ENCODE measurements at places on chromosomes 4 and X. TPM values are rescaled to one million over a fixed set of nuclear protein-coding genes. Genes with fewer than 3 reads are reported as not detected.

IL21 gene
- 0.12 TPM for total RNA-seq

DNA sequence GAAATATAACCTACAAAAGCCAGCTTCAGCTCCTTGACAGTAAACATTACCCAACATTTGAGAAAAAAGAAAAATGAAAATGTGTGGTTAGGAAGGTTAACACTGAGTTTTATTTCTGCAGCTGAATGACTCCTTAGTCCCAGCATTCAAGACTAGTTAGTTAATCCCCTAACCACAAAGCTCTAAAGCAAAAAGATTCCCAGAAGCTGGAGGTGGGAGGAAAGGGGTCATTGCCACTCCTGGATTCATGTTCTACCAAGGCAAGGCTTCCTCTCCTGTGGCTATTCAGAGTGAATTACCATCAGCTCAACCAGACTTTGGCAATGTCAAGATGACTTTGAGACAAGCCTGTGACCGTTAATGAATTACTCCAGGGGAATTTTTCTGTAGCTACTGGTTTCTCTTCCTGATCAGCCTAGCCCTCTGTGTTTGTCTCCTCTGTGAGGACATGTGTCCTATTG is 63.6 kb downstream of the HADH start:
- no peaks in the 10 kb centered on the region for H3K27me3 ChIP-seq
- H3K27ac ChIP-seq: no peak overlapping the region

FGFR3 gene
- total RNA-seq: 31.7 TPM

- H3K27me3 ChIP-seq: no peaks in the 10 kb centered on the region
- no peak overlapping the region for H3K4me3 ChIP-seq
- H3K4me1 ChIP-seq: no peaks in the 10 kb centered on the region
- no peaks in the 10 kb centered on the region for H3K36me3 ChIP-seq
- no peak overlapping the region for H3K27ac ChIP-seq
- DNase-seq: no peak
Measured at GRCh38 chr4:14096396-14096965, 469.0 kb upstream of the BOD1L1 start.

GRCh38 chr4:42464550-42465094 is 67.3 kb downstream of the SHISA3 start:
- H3K4me3 ChIP-seq: no peak overlapping the region
- no peaks in the 10 kb centered on the region for H3K27me3 ChIP-seq
- no peaks in the 10 kb centered on the region for H3K4me1 ChIP-seq
- DNase-seq: no peak
- no peak overlapping the region for H3K27ac ChIP-seq

DNA sequence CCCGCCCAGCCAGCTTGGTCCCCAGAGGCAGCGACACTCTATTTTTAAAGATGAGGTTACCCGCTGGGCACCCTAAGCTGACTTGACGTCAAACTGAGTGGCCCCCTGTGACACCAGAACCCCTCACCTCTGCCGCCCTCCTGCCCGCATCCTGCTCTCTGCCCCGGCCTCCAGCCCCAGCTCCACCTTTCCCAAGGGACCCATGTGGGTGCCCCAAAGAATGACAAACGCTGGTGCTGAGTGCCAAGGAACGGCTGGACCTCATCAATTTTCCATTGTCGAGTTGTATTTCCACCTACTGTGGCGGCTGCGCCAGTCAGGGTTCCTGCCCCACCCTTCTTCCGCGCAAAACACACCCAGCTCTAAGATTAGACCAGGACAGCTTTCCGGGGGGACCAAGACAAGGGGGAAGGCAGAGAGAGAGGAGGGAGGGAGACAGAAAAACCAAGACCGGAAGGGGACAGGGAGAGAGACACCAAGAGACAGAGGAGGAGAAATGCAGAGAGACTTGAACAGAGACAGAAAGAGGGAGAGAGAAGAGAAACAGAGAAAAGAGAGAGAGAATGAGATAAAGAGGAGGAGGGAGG is 2.0 kb downstream of the PRKX start:
- no peak overlapping the region for H3K27ac ChIP-seq
- peaks cover 4% of the 10 kb centered on the region for H3K4me1 ChIP-seq
- no peak for DNase-seq

DNA sequence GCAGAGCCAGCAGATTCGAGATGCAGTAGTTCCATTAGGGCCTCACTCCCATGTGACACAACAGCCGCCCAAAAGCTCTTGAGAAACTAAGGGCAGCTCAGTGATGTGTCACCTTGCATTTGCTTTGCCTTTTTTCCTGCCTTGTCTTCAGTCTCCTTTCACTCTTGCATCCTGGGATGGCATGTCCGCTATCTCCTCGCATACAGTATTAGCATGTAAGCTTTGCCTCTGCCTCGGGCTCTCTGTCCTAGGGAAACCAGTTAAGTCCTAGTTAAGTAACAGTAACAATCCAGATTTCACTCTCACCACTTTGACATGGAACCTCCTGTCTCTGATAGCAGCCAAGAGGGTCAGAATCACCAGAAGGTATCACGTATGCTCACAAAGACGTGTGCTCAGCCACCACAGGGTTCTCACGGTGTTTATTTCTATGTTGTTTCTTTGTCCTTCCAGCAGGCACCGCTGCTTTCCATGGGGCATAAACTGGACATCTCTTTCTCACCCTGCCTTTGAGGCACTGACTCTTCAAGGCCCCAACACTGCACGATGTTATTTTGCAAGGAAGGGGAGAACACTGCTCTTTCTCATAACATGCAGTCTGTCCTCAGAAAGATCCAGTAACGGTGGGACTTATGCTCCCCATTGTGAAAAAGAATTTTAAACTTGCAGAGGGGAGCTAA is 26.7 kb upstream of the SORBS2 start:
- H3K4me1 ChIP-seq: peaks cover 23% of the 10 kb centered on the region
- H3K27ac ChIP-seq: no peak overlapping the region
- DNase-seq: no peak
- no peak overlapping the region for H3K4me3 ChIP-seq
- H3K27me3 ChIP-seq: no peaks in the 10 kb centered on the region

DNA sequence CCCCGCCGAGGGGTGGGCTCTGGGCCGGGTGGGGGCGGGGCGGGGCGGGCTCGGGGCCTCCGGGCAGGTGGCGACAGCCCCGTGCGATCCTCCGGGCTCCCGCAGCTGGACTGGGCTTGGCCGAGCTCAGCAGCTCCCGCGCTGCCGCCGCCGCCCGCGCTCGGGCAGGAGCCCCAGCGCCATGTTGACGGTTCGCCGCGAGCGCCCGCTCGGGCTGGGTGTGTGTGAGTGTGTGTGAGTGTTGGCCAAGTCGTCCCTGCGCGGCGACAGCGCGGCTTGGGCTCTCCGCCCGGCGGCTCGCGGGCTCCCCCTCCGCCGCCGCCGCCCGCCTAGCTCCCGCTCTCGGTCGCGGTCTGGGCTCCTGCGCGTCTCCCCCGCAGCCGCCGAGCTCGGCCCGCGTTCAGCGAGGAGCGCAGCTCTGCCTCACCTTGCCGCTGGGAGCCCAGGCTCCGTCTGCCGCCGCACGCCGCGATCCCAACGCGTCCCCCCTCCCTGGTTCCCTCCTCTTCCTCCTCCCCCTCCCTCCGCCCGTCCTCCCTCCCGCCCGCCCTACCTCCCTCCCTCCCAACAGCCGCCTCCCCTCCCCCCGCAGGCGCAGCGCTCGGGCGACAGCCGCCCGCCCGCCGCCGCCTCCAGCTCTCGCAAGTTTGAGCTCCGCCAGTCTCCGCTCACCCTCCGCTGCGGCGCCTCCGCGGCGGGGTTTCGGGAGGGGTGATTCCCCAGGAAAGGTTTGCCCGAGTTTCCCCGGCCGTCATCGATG is at the start of gene BCOR:
Gene BCOR (minus strand): TSS at position 455 of the 760 bp plus-strand sequence. CDS start 20,029 bp downstream, outside the sequence.
- DNase-seq: no peak
- peak within 1 kb of the TSS; percentile 61 for H3K4me3 ChIP-seq
- peaks cover 34% of the 10 kb centered on the region for H3K4me1 ChIP-seq
- H3K36me3 ChIP-seq: no peaks in the 10 kb centered on the region
